ENCODE measurements at places on chromosomes 4 and X.
A peak's percentile ranks its signal among the peaks of the same experiment; 100 is the strongest.

GRCh38 chr4:10181745-10182445 is 65.3 kb upstream of the WDR1 start:
- DNase-seq, result no peak

DNA sequence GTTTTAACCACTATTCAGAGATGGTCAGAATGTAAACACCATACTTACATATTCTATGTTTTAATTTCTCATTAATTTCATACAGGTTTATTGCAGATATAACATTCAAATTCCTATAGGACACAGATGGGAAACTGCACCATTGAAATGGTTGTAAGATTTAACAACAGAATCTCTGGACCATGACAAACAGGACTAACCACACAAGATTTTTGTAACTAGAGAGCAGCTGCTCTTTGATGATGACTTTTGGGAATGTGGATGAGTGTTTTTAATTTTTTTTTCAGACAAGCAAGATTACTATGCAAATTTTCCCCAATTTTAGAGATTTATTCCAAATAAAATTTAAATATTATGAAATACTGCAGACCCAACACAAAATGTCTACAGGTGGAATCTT is 610.2 kb downstream of the PCDH18 start:
- no peak for DNase-seq

- DNase-seq, result no peak
These were observed 133.6 kb upstream of the GIMD1 start for GRCh38 chr4:106502106-106502699.

DNA sequence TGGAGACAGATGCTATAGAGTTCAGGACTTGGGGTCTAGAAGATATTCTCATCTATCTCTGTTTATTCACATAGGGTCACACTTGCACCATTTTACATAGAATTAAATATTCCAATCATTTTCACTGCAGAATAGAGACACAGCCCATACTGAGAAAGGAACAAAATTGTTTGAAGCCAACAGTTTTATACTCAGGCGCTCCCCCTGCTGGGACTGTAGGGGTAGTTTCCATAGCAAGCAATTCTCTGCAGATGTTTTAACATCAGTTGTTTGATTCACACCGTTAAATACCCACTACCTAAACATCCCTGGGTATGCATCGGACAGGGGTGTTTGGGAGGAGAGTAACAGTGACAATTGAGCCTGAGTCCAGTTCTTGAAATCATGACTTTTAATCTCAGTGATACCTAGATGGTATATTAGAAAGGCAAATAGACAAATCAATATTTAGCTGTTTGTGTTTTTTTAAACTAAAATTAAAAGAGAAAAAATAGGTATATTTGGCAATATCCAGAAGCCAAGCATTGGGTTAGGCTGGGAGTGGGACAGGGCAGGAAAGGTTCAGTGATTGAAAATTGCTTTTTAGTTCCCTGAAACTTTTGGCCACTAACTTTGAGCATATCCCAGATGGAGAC is 33.8 kb downstream of the LONRF3 start:
- DNase-seq, result peak; percentile 22

- no peak for DNase-seq
These were observed 46.6 kb upstream of the NWD2 start for GRCh38 chr4:37197899-37198298.

GRCh38 chrX:139844163-139844562 is 88.7 kb downstream of the ATP11C start:
- no peak for DNase-seq

DNA sequence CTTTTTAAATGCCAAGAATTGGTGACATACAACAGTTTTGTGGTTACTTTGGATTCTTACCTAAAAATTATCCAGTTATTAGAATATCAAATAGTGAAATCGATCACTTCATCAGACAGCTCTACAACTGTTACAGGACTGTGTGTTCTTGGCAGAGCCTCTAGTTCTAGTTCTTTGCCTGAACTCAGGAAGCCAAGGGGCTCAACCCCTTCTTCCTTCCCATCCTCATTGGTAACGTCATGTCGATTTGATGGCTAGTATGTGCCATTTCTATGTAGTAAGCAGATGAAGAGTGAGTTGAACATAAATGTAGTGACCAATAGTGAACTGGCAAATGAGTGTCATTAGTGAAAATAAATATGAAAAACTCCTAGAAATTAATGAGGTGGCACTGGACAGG is 59.4 kb upstream of the LIMCH1 start:
- no peak for DNase-seq

GRCh38 chr4:176607807-176608206 is 184.9 kb downstream of the VEGFC start:
- no peak for DNase-seq

Data from Kasumi-1 (cell line).